ENCODE measurements at places on chromosomes 6 and 20.
A peak's percentile ranks its signal among the peaks of the same experiment; 100 is the strongest.

GRCh38 chr6:138371720-138372119, 6.0 kb upstream of the SMIM28 start:
- no peak for DNase-seq

- DNase-seq: no peak
These were observed 250.0 kb downstream of the HIVEP2 start for GRCh38 chr6:142695016-142695415.

GRCh38 chr6:135346747-135347146, 150.8 kb downstream of the AHI1 start:
- no peak for DNase-seq

DNA sequence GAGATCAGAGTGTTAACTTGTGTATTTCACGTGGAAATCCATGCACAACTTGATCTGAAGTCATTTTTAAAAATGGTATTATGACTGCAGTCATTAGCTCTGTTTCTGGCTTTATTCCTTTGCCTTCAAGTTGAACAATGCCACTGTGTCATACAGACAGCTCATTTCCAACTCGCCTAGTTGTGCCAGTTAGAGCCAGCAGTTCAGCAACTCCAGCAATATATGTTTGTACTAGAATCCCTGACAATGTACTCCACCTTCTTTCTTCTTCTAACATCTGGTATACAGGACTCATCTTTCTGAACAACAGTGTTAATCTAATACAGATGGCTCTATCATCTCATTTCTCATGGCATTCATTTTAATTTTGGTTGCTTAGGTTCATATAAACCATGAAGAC, 418.3 kb upstream of the POU3F2 start:
- no peak for DNase-seq

DNA sequence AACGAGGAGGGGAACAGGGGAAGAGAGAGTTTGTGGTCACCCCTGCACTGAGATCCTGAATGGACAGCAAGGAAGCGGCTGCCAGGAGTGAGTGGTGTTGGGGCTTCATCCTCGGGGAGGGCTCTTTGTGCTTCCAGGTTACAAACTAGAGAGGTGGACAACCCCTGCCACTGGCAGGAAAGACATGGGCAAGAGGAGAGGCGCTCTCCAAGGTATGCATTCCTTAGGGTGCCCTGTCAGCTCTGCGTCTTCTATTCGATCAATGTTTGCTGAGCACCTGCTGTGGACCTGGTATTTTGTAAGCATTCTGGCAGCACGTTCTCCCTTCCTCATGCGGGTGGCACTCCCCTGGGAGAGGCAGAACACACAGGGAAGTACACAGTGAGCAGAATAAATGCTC, 93.6 kb downstream of the CDH4 start:
- no peak for DNase-seq

DNA sequence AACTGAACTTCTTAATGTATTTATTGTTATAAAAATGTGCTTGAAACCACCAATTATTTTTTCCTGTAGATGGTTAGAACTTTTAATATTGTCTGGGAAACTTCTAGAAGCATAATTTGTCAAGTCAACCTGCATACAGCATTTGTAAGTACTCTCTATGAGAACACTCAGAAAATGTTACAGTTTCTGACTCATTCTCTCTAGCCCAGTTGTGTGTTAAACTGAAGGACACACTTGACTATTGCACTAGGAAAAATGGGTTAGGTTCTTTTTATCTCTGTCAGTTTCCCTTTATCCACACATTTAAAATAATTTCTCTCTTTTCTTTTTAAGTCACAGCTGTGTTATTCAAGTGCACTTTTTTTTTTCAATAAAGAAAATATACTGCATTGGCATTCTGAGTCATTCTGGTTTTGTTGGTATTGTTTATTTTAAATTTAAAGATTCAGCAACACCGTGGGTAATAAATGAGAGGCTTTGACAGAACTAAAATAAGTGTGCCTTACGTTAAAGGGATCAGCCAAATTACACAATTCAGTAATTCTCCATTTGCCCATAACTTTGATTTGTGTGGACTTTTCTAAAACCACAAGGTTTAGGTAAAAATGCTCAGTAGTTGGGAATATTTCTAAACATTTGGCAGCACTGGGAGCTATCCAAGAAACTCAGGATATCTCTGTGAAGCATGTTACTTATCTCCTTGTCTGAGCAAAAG, 50.7 kb downstream of the OPN5 start:
- no peak for DNase-seq

DNA sequence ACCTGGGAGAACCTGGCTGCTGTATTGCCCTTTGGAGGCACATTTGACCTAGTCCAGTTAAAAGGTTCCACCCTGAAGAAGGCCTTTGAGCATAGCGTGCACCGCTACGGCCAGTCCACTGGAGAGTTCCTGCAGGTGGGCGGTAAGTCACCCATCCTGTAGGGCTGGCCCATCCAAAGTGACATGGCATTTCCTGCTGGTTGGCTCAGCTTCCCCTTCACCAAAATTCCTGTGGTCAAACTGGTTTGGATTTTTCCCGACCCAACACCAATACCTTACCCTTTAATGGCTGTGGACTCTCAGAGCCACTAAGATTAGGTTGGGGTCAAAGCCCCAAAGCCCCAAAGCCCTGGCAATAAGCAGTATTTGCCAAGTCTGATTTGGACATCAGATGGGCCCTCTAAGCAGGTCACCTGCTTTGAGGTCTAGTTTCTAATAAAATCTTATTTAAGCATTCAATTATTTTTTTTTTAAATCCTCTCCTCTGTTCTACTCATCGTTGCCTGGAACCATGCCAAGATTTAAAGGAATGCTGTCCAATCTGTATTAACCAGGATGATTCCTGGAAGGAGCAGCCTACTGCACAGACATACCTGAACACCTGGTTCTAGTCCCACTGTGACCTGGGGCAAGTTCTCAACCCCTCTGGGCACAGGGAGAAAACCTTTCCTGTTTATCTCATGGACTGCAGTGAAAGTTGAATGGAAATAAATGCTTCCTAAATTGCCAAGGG, 40.8 kb downstream of the NT5E start:
- DNase-seq: no peak

DNA sequence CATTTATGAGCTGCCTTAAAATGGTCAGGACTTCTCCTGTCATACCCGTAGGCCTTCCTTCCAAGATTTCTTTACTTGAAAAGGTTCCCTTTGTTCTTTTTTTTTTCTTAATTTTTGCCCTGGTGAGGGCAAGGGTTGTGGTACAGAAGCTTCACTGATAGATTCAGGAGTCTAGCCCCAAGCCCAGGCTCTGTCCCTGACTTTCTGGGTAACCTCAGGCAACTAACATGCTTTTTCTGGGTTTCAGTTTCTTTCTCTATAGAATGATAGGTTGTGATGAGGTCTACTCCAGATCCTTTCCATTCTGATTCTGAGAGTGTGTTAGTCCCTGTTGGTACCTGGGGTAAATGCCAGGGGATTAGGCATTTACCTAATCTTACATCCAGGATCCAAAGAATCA, 21.2 kb downstream of the SNPH start:
- no peak for DNase-seq

DNA sequence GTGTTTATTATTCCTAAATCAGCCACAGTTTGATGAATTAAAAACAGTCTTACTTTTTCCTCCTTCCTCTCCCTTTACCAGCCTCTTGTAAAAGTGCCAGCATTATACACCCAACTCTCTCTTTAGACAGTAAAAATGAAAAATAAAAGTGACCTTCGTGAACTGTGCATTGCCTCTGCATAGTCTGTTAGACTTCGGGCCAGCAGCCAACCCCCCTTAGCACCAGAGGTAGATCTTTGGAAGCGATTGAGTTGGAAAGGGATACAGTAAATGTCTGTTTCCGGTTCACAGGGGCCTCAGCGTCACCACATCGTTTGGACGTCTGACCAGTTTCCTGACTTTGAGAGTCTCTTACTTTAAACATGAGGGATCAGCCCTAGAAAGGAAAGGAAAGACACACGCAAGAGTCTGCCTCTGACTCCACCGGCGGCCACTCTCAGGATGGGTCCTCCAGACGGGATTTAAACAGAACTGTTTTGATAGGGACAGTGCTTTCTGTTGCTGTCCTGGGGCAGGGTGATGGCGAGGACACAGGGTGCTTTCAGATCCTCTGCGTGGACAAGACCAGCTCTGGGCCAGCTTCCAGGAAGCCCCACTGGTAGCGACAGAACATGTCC, 206.6 kb upstream of the PREP start:
- no peak for DNase-seq

GRCh38 chr6:130788954-130789353, 38.3 kb upstream of the SMLR1 start:
- no peak for DNase-seq

DNA sequence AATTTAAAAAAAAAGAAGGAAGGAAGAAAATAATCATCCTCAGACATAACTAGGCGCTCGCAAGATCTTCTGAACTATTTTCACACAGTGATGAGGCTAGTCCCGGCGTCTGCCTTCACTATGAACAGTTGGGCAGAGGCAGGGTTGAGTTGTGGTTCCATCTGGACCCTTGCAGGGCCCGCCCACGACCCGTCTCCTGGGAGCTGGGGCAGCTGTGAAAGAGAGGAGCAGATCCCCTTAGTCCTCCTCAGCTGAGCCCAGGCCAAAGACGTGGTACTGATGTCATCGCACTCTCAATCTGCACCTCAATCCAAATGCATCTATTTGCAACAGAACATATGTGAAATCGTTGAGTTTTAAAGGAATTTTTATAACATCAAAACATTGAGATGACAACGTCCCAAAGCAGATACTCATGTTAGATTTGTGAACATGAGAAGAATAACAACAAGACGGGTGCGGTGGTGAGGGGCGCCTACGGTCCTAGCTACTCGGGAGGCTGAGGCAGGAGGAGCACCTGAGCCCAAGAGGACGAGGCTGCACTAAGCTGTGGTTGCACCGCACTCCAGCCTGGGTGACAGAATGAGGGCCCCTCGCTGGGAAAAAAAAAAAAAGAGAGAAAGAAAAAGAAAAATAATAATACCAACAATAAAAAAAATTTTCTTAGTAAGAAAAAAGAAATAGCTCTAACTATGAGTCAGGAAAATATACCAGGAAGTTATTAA, 15.3 kb downstream of the TCFL5 start:
- no peak for DNase-seq

DNA sequence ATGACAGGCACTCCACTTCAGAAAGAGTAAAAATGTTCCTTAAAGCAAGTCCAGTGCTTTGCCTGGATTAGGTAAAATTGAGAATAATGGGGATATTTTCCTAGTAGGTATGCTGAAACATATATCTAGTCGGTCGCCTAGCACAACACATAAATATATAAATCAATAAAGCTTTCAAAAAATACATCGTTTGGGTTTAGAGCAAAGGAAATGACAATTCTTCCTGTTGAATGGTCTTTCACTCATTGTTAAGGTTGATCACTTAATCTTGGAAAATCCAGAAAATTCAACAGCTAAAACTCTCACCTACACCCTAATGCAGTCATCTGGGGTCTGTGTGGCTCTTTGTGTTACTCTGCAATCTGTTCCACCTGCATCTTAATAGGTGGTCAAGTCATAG, 13.9 kb downstream of the HAO1 start:
- DNase-seq: no peak

- DNase-seq: no peak
These were observed 246.5 kb downstream of the RIMS1 start for GRCh38 chr6:72132851-72133250.

- DNase-seq: no peak
These were observed 38.3 kb upstream of the PKIB start for GRCh38 chr6:122571888-122572287.

GRCh38 chr6:11161031-11161956, 49.8 kb upstream of the ERVFRD-1 start:
- no peak for DNase-seq

GRCh38 chr6:49097116-49097515, 365.9 kb downstream of the MMUT start:
- no peak for DNase-seq

GRCh38 chr6:35147026-35147425, 5.9 kb upstream of the TCP11 start:
- DNase-seq: no peak

GRCh38 chr6:24249926-24250325, 107.9 kb downstream of the DCDC2 start:
- DNase-seq: no peak

DNA sequence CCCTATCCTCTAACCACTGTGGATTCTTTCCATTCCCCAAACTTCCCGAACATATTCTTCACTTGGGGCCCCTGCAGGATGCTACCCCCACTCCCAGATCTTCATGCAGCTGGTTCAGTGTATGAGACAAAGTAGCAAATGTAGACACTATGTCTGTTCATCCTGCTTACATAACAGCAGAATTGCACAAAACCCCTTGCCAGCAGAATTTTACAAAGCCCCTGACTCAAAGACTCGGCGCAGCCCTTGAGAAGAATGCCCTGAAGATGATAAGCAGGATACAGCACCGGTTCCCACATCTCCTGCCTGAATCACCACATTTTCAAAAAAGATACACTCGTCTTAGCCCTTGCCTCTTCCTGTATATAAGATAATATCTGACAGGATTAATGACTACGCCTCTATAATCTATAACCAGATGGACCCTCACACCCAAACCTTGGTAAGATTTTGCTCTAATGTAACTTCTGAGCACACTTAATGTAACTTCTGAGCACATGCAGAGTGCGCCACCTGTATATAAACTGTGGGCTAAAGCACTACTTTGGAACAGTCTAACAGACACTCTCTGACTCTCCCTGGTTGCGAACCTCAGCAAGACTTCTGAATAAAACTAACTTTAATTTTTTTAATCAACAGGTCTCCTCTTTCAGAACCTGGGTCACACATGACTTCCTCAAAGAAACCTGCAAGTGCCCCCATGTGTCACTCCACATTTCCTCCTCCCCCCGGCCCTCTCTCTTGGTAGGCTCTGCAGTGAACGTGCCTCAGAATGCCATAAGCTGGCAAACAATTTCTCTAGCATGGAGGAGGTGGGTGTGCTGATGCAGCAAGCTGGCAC, 28.7 kb downstream of the RALGAPA2 start:
- DNase-seq: no peak

GRCh38 chr20:31440012-31440659, at the start of gene DEFB123:
DEFB123 (plus strand) TSS chr20:31440632; CDS start chr20:31440699, 67 bp downstream.
- no peak for DNase-seq

- peak; percentile 82 for DNase-seq
These were observed 105.5 kb upstream of the MYL9 start for GRCh38 chr20:36435592-36436541.

DNA sequence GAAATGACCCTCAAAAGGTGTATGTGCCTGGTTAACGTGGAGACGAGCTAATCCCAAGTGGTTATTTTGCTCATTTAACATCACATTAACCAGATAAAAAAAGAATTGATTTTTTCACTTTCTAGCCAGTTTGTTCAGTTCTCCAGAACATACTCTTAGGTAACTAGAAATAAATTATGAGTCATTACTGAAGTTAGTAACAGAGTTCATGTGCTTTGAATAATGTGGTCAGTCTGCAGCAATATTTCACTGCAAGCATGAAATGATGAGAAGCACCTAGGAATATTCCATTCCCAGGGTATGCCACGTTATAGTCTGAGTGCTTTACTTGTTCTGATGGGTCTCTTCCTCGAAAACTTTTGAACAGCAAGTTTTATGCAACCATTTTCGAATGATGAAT, 138.3 kb upstream of the INSM1 start:
- DNase-seq: no peak

- DNase-seq: no peak
These were observed 131.6 kb downstream of the PHACTR3 start for GRCh38 chr20:59735917-59736316.

Data from germinal center (tissue), 1 donor.